Prostate gland (tissue), 2 donors: ENCODE measurements at places on chromosomes 2 and 18. TPM values are rescaled to one million over a fixed set of nuclear protein-coding genes. Genes with fewer than 3 reads are reported as not detected.

GRCh38 chr2:179588486-179589145 is 272.8 kb downstream of the ZNF385B start:
- no peak for DNase-seq

DNA sequence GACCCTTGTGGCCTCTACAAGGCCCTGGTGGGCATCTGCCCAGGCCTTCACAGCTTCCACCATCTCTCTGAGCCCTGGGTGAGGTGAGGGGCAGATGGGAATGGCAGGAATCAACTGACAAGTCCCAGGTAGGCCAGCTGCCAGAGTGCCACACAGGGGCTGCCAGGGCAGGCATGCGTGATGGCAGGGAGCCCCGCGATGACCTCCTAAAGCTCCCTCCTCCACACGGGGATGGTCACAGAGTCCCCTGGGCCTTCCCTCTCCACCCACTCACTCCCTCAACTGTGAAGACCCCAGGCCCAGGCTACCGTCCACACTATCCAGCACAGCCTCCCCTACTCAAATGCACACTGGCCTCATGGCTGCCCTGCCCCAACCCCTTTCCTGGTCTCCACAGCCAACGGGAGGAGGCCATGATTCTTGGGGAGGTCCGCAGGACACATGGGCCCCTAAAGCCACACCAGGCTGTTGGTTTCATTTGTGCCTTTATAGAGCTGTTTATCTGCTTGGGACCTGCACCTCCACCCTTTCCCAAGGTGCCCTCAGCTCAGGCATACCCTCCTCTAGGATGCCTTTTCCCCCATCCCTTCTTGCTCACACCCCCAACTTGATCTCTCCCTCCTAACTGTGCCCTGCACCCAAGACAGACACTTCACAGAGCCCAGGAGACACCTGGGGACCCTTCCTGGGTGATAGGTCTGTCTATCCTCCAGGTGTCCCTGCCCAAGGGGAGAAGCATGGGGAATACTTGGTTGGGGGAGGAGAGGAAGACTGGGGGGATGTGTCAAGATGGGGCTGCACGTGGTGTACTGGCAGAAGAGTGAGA is 2.0 kb downstream of the PROC start:
- DNase-seq: no peak

GRCh38 chr2:218370410-218371063 is 11.5 kb upstream of the SLC11A1 start:
- no peak for DNase-seq

Gene ALPI
- total RNA-seq: not detected

Gene VIT
- 2.0 TPM for total RNA-seq
